GM04503 (cell line): ENCODE measurements at places on chromosomes 12 and 14.

- DNase-seq, result no peak
Measured at GRCh38 chr12:22103418-22103817, 57.4 kb downstream of the CMAS start.

GRCh38 chr14:54221971-54222370 is 174.8 kb upstream of the CDKN3 start:
- no peak for DNase-seq

DNA sequence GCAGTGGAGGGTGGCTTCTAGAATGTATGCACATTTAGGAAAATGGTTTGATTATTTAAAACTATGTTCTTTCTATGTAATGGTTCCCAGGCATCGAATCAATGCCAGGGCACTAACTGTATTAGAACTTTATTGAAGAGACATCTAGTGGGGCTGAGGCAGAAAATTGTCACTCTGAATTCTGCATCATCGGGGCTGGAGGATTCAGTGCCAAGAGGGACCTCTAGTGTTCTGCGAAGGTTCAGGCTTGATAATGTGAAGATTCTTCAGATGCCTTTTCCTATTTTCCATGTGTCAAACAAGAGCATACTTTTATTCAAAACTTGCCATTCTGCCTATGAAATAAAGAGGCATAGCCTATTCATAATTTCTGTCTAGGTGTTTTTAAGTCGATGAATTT is 146.3 kb downstream of the CAND1 start:
- peak; percentile 38 for DNase-seq

- DNase-seq, result no peak
Measured at GRCh38 chr14:63273129-63273528, 45.6 kb downstream of the GPHB5 start.

GRCh38 chr14:51398898-51399297 is 158.9 kb downstream of the TMX1 start:
- peak; percentile 68 for DNase-seq

GRCh38 chr12:57632958-57633840 is at the start of gene B4GALNT1:
Gene B4GALNT1 (minus strand): TSS chr12:57633201. CDS start chr12:57632132, 1,069 bp downstream.
- DNase-seq, result no peak

GRCh38 chr12:101582937-101583336 is 11.8 kb upstream of the MYBPC1 start:
- DNase-seq, result no peak

DNA sequence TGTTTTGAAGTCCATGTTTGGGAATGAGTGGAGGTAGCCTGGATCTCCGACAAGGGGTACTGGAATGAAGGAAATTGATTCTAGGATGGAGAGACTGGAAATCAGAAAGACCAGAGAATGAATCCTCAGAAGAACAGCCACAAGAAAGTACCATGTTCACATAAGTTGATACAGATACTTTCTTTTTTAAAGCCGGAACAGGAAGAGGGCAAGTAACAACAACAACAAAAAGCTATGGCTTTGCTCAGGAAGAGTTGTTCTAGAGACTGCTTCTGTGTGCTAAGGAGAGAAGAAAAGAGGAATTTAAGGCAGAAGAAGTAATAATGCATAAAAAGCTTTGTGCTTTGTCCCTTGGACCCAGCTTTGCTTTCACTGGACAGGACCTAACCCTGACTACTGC is 6.2 kb downstream of the TC2N start:
- no peak for DNase-seq

GRCh38 chr12:105396983-105397382 is 66.5 kb downstream of the C12orf75 start:
- DNase-seq, result no peak

- DNase-seq, result no peak
Measured at GRCh38 chr12:2615665-2616402, 178.9 kb upstream of the FKBP4 start.

GRCh38 chr14:22974530-22975313 is 7.6 kb downstream of the AJUBA start:
- DNase-seq, result no peak
